ENCODE measurements at places on chromosomes 7 and 10.
A peak's percentile ranks its signal among the peaks of the same experiment; 100 is the strongest.

GRCh38 chr10:61021926-61022325, 77.9 kb upstream of the RHOBTB1 start:
- no peak for DNase-seq

DNA sequence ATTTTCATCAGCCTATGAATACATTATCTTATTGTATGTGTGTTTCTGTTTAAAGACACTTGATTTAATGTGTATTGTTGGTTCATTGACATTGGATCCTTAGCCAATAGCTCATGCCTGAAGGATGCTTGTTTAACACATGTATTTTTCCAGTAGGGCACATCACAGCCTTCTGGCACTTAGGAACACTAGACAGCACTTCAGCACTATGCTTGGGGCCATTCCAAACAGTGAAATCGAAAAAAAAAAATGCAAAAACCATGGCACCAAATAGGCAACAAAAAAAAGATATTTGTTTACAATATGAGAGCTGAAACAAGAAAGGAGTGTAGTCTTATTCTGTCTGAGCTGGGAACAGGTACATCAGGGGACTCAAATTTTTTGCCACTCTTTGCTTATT, 262.8 kb downstream of the SLC25A13 start:
- DNase-seq: peak; percentile 97

DNA sequence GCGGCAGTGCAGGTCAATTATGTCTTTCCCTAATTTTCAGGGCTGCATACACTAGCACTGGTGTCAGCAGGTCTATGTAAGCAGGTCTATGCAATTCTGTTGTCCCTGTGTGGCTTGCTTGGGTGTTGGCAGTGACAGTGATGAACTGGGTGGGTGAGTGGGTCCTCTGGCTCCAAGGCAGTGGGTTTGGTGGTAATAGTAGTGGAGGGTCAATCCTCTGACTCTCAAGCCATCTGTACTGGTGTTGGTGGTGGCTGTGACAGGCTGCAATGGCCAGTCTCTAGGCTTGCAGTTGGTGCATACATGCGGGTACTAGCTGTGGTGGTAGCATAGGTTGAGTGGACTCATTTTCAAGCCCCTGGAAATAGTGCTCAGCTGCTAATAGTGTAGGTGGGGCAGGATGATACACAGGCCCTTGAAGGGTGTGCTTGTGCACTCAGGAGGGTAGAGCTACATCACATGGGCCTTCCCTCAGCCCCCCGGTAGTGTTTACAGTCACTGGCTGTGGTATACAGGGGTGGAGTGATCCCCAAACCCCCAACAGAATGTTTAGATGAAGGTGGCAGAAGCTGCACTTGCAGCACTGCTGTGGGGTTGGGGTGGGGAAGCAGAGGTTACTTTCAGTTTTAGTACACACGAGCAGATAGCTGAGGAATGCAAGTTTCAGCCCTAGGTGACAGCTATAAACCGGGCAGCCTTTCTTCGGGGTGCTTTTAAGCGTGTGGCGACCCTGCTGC, 331.3 kb downstream of the PCDH15 start:
- no peak for DNase-seq

- no peak for DNase-seq
These were observed 97.7 kb downstream of the BTRC start for GRCh38 chr10:101451667-101452069.

- DNase-seq: no peak
These were observed 946.9 kb downstream of the SORCS1 start for GRCh38 chr10:106217627-106218026.

- no peak for DNase-seq
These were observed 678 bp upstream of the TMEM106B start for GRCh38 chr7:12210179-12211053.

GRCh38 chr7:116977172-116977571, 23.9 kb downstream of the ST7 start:
- no peak for DNase-seq

- DNase-seq: no peak
These were observed 80.5 kb upstream of the KMT2E start for GRCh38 chr7:104933521-104933988.

GRCh38 chr10:88042160-88043100, 179.0 kb downstream of the PTEN start:
- DNase-seq: peak; percentile 31

DNA sequence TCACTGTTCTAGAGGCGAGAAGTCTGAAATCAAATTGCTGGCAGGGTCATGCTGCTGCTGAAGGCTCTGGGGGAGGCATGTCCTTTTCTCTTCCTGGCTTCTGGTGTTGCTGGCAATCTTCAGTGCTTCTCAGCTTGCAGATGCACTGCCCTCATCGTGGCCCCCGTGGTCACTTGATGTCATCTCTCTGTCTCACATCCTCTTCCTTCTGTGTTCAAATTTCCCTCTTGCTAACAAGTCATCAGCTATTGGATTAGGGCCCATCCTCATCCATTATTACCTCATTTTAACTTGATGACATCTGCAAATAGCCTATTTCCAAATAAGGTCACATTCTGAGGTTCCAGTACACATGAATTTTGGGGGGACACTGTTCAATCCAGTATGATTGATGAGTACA, 36.6 kb upstream of the SRGN start:
- DNase-seq: no peak

DNA sequence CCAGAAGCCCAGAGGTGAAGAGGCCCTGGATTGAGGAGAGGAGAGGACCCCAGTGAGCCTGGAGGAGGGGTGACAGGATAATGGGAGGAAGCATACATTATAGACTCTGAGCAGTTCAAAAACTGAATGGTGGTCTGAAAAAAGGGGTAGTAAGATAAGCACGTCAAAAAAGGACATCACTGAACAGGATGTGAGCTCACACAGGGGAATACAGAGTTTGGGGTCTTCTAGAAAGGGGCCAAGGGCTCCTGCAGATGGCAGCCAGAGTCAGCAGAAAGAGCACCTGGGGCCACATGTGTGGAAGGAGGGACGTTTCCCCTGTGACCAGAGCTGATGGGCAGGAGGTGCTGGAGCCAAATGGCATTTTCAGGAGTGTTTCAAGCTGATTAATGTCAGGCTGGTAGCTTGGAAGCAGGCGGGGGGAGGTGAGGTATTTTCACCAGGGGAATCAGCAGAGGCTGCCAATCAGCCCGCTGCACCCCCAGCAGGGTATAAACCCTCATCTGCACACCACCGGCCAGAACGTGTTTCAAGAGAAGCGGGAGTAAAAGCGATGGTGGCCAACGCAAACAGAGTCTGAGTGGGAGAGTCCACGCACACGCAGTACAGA, 85.8 kb downstream of the TNS3 start:
- no peak for DNase-seq

GRCh38 chr10:78544423-78545090, 510.9 kb downstream of the RPS24 start:
- DNase-seq: no peak

DNA sequence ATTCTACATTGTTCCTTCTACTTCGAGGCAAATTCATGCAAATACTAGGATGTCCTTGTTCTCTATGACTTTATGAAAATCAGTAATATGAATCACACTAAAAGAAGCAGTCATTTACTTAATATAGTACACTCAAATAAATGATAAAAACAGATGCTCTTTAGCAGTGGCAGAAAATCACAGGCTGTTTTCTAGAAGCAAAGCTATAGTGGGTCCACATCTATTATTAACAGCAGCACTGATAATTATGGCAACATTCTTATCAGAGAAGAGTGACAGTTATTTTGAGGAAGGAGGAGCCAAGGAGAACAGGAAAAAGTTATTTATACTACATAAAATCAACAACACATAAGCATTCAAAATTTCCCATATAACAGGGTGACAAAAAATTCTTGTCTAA, 16.5 kb downstream of the KIF5B start:
- DNase-seq: no peak

GRCh38 chr10:93139059-93139655, 65.5 kb downstream of the CYP26A1 start:
- no peak for DNase-seq

DNA sequence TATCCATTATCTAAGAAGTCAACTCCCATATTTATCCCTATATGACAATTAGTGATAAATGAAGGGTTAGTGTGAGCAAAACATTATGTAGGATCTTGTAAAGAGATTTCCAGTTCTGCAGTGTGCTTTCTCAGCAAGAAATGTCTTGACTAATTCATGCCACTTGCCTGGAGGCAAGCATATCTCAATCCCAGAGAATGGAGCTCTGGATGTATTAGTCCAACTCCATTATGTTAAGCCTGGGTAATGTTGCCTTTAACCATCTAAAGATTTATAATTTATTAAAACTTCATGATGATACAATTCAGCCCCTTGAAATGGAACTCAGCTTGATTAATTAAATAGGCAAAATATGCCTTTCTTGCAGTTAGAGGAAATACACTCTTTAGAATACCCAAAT, 1079.9 kb upstream of the LRRTM3 start:
- no peak for DNase-seq

- DNase-seq: no peak
These were observed 202.9 kb downstream of the ZNF365 start for GRCh38 chr10:62577076-62577475.

DNA sequence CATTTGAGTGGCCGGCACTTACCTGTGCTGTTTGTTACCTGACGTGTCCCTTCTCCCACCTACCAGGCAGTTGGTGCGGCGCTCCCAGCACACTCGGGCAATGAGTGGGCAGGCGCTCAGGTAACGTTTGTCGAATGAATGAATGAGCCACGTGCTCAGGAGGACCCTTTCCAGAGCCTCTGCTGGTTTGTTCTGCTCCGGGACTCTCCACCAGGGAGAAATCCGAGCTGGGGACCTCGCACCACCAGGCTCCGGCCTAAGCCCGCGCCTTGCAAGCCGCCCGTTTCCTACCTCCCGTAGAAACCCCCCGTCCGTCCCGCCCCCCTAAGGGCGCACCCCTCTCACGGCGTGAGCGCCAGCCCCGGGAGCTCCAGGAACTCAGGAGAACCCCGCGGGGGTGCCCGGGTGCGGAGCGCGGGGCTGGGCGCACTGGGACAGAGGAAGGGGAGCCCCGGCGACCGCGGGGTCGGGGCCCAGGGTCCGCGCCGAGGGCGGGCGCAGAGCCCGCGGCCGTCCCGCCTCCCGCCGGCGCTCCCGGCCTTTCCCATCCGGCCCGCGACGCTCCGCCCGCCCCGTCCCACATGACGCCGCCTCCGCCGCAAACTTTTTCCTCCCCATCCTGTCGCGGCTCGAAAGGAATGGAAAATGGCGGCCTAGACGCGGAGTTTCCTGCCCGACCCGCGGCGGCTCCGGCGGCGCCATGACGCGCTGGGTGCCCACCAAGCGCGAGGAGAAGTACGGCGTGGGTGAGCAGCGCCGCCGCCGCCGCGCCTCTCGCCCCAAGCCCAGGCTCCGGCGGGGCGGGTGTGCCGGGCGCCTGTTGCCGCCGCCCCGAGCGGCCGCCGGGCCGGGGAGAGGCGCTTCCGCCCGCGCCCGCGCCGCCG, at the start of gene DOCK1:
DOCK1 (plus strand) TSS at position 611 of the 884 bp plus-strand sequence; CDS start at position 701, 90 bp downstream.
- DNase-seq: no peak

- DNase-seq: no peak
These were observed 594 bp downstream of the CNNM1 start for GRCh38 chr10:99329554-99330346.

- no peak for DNase-seq
These were observed 1.8 kb upstream of the SRGN start for GRCh38 chr10:69086001-69086509.

DNA sequence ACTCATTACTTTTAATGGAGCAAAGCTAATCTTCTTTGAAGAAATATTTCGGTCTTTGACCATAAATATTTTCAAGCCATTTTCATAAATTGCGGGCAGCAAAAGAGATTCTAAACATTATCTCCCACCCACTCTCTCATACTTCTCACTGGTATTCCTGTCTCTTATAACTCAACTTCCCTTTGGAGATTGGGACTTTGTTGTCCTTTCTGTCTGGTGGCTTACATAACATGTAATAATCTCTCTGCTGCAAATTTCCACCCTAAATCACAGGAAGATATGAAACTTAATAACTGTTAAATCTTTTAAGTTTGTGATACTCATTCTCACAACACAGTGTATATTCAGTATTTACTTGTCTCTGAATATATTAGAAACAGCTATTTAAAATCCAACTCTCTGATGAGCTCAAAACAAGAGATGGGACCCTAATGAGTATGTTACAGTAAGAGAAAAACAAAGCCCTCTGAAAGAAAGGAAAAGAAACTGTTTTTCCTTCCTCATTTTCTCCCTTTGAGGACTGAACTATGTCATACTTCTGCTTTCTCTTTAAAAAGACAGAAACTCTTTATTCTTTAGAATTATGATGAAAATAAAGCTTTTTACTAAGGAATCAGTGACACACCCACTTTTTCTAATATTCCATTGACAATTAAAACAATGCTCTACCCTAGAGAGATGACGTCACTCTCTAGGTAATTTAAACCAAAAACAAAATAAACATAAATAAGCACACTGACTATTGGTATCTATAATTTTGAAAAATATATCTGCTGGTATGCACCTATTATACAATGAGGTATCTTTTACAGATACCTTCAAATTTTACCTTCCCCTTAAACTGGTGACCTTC, 14.7 kb downstream of the CALCR start:
- no peak for DNase-seq

GRCh38 chr7:35286422-35286821, 32.5 kb upstream of the TBX20 start:
- no peak for DNase-seq

- no peak for DNase-seq
These were observed 76.0 kb downstream of the USP6NL start for GRCh38 chr10:11535346-11535959.

- no peak for DNase-seq
These were observed 14.3 kb downstream of the CALML3 start for GRCh38 chr10:5538892-5539651.

DNA sequence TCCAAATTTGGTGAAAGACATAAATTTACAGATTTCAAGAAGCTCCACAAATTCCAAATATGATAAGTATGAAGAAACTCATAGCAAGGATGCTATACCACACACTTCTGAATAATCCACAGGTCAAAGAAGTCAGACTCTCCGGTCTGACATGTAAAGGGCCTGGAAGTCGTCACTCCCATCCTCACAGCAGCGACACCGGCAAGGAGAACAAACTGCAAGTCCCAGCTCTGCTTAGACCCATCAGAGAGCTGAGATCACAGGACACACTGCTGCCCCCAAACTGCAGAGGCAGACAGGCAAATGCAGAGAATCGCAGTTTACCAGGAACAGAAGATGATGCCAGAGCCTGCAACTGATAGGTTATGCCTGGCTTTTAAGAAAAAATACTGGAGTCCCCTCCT, 62.0 kb downstream of the AMZ1 start:
- DNase-seq: no peak

GRCh38 chr7:120725376-120726039, 132.4 kb downstream of the TSPAN12 start:
- no peak for DNase-seq

DNA sequence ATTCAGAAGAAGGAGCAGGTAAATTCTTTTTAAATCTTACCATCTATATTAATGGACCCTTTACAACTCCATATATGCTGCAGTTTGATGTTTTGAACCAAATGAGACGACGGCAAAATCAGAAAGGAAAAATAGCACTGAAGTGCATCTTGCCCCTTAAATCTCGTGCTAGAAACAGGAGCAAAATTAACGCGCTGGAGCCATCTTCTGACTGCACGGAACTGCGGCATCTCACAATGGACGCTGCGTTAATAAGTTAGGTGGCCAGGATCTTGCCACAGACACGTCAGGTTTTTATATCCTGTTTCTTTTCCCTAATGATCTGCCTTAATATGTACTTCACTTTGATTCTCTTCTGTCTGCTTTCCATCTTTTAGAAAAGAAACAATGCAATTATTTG, 354.5 kb downstream of the TFEC start:
- DNase-seq: no peak
